Endothelial cell of umbilical vein (primary cell): ENCODE measurements at places on chromosomes 5 and 9. TPM values are rescaled to one million over a fixed set of nuclear protein-coding genes. Genes with fewer than 3 reads are reported as not detected.

DNA sequence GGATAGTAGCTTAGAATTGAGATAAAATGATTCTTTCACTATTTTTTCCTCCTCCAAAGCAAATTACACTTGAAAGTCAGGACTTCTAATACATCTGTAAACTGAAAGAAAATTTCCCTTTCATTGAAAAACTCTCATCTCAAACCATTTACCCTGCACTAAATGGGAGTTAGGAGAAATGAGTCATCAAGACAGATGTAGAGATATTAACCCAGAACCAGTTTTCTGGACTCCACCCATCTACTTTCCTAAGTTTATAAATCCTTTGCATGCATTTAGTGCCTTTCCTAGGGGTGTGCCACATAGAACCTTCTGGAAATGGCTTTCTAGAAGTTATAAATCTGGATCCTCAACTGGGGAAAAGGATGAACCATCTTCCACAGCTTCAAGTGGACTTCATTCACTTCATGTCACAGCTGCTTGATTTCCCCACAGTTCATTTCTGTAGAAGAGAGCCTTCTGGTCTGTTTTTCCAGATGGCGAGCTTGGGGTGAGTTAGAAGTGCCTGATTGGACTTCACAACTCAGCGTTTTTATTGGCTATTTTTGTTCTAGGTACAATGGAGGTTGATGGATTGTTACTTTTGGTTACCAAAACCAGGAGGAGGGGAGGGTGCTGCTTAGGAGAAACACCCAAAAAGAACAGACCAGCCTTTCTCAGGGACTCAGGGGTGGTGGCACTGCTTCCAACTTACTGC, 72.5 kb upstream of the GPR151 start:
- no peak for DNase-seq

CD180 gene
- not detected in 2 replicates for total RNA-seq

DNA sequence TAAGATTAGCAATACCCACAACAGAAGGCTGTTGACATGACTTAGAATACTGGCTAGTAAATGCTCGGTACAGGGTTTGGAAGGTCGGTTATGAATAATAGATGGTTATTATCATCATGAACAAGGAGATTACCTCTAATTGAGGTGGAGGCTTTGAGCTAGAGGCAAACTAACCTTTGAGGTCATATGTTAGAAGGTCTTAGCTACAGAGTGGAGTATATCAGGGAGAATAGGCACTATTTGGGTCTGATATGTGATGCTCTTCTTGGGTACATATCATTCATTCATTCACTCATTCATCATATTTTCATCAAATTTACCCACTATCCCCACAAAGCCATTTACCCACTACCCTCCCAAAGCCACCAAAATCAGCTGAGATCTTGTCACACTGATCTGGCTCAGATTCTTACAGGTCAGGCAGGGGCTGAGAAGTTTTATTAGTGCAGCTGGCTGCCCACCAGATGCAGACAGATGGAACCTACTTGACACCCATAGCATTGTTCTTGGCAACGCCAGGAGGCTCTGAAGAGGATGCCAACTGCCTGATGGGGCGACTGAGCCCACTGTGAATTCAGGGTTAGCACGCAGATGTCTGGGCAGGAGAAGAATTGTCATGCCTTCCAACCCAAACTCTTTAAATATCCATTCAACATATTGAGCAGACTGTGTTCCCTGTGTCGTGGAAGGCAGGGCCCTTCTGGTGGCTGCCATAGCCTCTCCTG, 90.2 kb upstream of the SH3PXD2B start:
- DNase-seq, result no peak

DOK3 gene
- 5.3 and 8.1 TPM in 2 replicates for total RNA-seq

DNA sequence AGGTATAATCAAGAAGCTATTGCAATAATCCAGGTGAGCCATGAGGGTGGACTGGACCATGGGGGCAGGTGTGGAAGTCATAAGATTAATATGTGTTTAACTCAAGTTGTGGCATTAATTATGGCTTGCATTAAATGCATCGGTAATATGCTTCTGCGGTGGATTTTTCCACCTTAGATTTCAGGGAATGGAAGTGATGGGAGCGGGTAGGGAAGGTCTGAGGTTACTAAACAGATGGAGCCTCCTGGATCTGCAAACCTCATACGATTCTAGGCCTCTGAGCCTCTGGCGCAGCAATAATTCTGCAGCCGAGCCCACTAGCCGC, 286 bp upstream of the ZNF483 start:
- no peak for DNase-seq

DNA sequence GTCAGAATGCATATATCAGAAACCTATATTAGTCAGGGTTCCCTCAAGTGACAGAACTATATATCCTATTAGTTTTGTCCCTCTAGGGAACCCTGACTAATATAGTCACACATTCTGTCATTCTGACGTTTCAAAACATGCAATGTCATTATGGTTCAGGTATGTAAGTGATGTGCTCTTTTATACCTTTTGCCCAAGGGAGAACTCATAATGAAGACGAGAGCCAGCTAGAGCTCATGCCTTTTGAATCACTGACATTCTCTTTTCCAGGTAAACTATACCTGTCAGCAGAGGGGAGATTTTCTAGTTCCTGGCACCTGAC, 576.7 kb downstream of the LRRC70 start:
- no peak for DNase-seq

GRCh38 chr5:17219006-17219422, 1.6 kb downstream of the BASP1 start:
- DNase-seq, result peak; percentile 61

DNA sequence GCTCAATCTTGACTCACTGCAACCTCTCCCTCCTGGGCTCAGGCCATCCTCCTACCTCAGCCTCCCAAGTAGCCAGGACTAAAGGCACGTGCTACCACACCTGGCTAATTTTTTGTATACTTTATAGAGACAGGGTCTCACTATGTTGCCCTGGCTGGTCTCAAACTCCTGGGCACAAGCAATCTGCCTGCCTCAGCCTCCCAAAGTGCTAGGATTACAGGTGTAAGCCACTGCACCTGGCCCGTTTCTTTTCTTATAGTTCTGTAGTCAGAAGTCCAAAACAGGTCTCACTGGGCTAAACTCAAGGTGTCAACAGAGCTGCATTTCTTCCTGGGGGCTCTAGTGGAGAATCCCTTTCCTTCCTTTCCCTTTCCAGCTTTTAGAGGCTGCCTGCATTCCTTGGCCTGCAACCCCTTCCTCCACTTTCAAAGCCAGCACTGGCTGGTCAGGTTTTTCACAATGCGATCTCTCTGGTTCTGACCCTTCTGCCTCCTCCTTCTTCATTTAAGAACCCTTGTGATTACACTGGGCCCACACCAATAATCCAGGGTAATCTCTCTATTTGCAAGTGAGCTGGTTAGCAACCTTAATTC, 16.3 kb downstream of the IRF1 start:
- DNase-seq, result no peak

GRCh38 chr5:32692036-32692746, 18.9 kb upstream of the NPR3 start:
- DNase-seq, result no peak

DNA sequence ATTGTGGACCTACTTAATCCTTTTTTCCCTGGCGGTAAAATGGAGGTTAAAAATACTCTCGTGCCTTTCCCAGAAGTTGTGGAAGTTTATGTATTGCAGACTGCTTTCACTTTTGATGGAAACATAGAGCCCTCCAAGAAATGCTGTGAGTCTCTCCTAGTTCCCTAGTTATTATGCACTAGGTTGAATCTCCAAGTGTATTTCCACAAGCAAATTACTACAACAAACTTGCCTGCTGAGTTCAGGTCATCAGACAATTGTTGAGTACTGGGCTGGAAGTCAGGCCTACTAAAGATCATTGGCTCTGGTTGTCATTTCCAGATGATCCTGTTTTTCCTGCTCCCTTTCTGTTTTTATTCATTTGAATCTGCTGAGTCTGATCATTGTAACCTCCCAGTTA, 104.1 kb downstream of the CD180 start:
- DNase-seq, result no peak

C9orf50 gene
- not detected in 2 replicates for total RNA-seq

- DNase-seq, result no peak
Observed at GRCh38 chr5:11803436-11803835, 100.8 kb downstream of the CTNND2 start.

PCDHA8 gene
- total RNA-seq, result not detected in 2 replicates

DNA sequence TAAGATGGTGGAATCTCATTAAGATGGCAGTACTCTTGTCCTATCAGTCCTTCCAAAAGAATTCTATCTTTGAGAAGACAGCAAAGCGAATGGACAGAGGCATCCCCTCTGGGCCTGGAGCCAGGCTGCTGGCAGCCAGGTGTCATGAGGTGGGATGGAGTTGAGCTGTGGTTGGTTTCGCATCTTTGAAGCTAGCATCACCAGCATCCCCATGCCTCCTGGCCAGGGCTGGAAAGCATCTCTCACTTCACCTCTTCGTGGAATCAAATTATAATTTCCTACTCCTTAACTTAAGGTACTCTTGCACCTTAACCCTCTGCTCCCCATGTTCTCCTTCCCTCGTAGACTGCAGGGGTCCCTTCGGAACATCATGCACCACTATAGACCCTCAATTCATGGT, 248.3 kb downstream of the GADD45G start:
- no peak for DNase-seq

IRX4 gene
- not detected in 2 replicates for total RNA-seq

GRCh38 chr9:114258866-114259797, 63.8 kb upstream of the ORM1 start:
- no peak for DNase-seq

BAAT gene
- not detected in 2 replicates for total RNA-seq

KCNN2 gene
- 1.3 and 1.9 TPM in 2 replicates for total RNA-seq

DNA sequence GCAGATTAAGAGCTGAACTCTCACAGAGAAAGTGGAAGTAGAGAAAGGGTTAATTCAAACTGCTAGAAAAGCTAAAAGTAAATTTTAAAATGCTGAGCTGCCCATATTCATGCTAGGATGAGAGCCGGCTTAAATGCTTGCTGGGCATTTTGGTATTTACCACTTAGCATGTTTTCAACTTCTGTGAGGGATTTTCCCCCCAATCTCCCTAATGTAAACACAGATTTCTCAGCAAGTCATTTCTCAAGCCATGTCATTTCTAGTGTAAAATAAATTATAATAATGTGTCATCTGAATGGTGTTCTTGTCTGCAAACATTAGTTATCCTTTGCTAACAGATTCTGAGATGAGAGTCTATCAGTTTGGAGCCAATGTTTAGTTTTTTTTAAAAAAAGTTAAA, 22.3 kb downstream of the RPS23 start:
- DNase-seq, result no peak

DNA sequence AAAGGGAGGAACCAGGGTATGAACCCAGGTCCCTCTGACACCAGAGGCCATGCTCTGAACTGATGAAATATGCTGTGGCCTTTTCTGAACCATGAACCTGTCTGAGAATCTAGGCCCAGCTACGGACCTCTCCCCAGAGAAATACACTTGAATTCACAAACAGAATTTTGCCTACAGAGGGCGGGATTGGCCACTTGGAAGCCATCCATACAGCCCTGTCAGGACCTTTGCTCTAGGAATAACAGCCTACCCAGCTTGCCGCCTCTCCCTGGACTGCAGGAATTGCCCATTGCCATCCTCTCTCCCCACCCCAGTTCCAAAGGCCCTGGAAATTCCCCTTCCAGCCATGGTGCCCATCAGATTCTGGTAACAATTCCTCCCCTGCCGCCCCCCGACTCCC, 26.6 kb downstream of the MORN5 start:
- DNase-seq, result peak; percentile 23

TRIO gene
- 242 and 248 TPM in 2 replicates for total RNA-seq

- no peak for DNase-seq
Observed at GRCh38 chr5:6195711-6196358, 182.5 kb downstream of the MED10 start.

RUSC2 gene
- 46.2 and 52.1 TPM in 2 replicates for total RNA-seq

SH3TC2 gene
- 3.3 and 4.3 TPM in 2 replicates for total RNA-seq

DNA sequence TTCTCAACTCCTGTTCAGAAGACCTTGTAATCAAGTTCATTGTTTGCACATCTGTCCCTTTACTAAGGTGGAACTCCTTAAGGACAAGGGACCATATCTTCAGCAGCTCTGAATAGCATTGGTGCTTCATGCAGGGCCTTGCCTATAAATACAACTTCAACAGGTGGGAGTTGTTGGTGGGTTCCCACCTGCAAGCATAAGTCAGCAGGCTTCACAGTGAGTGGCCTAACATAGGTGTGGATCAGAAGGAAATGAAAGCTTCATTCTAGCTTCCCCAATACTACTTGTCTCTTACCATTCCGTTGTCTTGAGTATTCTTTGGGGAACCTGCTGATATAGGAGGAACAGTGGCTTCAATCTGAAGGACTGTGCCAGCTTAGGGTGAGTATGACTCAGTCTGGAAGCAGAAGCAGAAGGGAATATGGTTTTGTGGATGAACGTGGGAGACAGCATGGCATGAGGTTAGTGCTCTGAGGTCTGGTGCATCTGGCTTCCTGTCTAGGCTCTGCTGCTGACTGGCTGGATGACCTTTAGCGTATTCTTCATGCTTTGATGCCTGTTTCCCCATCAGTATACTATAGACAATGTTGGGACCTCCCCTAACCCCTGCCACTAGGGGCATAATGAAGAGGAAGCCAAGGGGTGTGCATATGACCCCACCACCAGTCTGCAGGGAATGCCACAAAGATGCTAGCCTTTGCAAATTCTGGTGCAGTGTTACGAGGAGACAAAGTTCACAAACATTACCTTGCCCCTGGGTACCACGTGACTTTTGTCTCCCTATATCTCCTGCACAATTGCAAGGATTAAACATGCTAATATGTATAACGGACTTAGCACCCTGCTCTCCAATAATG, 192.3 kb downstream of the PALM2AKAP2 start:
- no peak for DNase-seq

DNA sequence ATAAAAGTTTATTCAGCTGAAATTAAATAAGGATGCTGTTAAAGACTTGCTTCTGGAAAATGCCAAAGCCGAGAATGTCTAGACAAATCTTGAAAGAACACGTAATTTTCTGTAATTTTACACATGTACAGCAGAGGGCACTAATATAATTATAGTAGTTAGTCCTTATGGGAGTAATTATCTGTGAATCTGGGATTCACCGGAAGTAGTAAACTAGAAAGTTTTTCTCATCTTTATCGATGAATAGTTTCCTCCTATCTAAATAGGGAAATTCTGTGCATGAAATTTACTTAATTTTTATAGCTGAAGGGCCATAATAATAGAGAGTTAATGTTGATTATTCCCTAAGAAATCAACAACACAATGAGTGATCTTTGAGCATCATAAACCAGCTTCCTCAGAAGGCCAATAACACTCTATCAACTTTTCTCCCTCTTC, 18.4 kb upstream of the CNTLN start:
- peak; percentile 46 for DNase-seq

GRCh38 chr9:99095565-99095964, 9.3 kb upstream of the TGFBR1 start:
- DNase-seq, result no peak

DNA sequence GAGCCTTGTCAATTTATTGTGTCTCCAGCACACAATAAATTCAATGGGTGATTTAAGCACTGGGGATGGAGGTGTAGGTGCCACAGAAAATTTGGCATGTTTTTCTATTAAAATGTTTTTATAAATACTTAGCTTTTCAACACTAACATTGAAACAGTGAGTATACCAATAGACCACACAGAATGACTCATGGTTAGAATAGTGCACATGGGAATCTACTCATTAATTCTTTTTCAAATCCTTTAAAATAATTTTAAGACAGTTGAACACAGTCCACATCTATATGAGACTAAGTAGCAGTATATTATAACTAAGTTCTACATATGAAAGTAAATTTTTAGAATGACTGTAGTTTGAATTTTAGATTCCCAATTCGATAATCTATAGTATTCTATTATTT, 67.1 kb downstream of the LNPEP start:
- no peak for DNase-seq
